ENCODE measurements at places on chromosomes 6 and 20. TPM values are rescaled to one million over a fixed set of nuclear protein-coding genes. Genes with fewer than 3 reads are reported as not detected.

FAM229B gene
- total RNA-seq, result 47.5 TPM

GRCh38 chr6:124524491-124525200, 437.6 kb upstream of the RNF217 start:
- DNase-seq, result no peak

GRCh38 chr20:24783631-24784492, 165.2 kb upstream of the CST7 start:
- DNase-seq, result no peak

FBXO9 gene
- total RNA-seq, result 138 TPM

GRCh38 chr6:134272374-134272773, 45.5 kb downstream of the SGK1 start:
- no peak for DNase-seq

GRCh38 chr20:50041246-50041873, 58.6 kb downstream of the SNAI1 start:
- DNase-seq, result no peak

DNA sequence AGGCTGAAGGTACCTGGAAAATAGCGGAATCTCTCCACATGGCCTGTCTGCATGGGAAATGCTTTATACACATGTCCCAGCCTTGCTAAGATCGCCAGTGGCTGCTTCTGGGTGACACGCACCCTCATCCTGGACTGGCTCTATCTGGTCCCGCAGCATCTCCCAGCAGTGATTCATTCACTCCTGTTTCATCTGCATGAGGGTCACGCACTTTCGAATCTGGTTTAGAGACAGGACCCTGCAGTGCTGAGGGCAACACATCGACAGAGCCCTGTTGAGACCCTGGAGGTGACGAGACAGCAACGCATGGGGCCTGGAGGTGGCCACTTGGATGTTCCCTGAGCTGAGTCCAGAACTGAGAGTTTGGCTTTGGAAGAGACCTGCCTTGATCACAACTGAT, 136.5 kb downstream of the SMOC2 start:
- DNase-seq, result no peak

BCAS1 gene
- total RNA-seq, result 58.3 TPM

DOK5 gene
- total RNA-seq, result 20.5 TPM

GRCh38 chr6:34771727-34772126, 14.4 kb downstream of the SNRPC start:
- DNase-seq, result no peak

TRIM40 gene
- total RNA-seq, result not detected

All from dorsolateral prefrontal cortex (tissue), 122 donors.